ENCODE measurements at places on chromosomes 3 and 15.

GRCh38 chr3:136664771-136665170, 87.4 kb downstream of the STAG1 start:
- no peak for DNase-seq

DNA sequence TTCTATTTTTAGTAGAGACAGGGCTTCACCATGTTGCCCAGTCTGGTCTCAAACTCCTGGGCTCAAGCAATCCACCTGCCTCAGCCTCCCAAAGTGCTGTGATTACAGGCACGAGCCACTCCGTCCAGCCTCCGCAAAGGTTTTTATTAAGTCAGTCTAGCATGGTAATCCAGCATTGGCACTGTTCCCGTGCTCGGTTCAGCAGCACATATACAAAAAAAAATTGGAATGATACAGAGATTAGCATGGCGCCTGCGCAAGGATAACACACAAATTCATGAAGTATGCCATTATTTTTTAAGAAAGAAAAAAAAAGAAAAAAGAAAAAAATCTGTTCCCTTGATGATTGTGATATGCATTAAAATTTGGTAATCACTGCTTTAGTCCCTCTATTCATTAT, 8.5 kb downstream of the CKMT1A start:
- DNase-seq = no peak

DNA sequence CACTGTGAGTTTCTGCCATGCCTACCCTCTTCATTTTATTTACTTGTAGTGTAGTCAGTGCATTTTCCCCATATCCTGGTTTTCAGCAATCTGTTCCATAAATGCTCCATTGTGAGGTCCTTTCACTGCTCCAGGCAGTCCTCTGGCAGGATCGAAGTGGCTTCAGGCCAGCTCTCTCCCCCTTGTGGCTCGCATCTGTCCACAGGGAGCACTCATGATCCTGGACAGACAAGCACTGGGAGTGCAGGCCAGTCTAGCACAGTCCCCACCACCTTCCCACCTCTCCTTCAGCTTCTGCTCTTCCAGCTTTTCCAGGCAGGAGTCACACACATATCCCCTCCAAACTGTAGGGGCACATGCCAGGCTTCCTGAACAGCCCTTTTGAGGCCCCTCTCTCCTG, 173.6 kb downstream of the PPM1L start:
- no peak for DNase-seq

DNA sequence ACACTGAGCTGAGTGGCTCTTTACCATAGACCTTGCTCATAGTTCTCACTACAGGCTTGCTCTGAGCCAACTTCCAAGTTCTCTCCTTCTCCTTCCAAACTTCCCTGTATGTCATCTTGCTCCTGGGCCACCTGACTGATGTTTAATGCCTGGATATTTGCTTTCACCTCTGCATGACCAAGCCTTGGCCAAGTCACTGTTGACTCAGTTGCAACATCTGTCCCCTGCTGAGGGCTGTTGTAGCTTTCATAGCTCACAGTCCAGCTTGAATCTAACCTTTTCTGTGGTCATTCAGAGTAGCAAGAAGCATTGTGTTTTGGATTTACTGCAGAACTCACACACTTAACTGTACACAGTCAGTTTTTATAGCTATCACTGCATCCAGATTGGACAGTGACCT, 171.8 kb upstream of the ROPN1 start:
- no peak for DNase-seq

DNA sequence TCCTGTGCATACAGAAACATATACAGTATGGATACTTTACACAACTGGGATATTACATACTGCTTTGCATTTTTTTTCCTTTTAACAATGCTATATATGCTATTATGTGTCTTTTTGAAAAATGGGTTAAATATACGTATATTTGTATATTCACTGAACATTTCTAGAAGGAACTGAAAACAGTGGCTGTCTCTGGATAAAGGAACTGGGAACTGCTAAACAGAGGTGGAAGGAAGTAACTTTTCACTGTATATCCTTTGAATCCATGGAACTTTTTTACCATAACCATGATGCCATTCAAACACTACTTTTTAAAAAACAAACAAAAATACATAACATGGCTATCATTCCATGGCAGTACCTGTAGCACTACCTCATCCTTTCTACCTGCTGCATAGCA, 1.8 kb downstream of the MTFMT start:
- no peak for DNase-seq

- no peak for DNase-seq
These were observed 126.7 kb downstream of the UACA start for GRCh38 chr15:70636540-70637165.

DNA sequence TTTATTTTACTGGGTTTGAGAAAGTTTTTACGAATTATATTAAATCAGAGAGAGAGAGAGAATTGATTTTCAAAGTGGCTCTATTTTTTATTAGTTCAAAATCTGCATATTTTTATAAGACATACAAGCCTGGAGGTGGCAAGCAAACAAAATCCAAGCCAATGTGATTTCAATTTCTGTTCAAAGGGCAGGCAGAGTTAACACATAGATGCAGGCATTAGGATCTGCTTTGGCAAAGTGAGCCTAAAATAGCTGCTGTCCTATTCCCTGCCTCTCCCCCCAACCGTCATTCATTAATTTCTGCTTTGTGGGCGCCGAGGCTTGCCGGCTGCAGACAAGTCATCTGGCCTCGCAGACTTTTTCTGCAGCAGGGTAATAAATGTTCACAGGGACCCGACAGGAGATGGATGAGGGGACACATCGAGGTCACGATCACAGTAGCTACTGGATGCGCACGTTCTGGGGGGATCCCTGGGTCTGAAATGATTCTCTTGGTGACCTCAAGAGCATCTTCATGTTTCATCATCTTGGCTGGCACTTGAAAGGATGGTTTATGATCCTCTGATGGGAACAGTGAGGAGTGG, 123.9 kb upstream of the SLC6A11 start:
- DNase-seq = peak; percentile 33

DNA sequence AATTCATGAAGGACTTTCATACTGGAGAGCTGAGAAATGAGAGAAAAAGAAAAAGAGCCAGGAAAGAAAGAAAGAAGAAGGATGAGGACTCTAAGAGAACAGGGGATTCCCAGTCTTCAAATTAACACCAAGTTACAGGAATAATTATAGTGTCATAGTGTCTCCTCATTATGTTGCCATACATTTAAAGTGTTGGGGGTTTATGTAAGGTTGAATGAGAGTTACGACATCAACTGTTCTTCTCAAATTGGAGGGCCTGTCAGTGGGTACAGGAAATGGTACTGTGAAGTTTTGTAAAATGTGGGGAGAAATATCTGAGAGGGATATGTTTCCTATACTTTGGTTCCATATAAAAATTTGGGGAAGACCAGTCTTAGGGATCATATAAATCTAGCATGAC, 12.3 kb upstream of the CD200 start:
- DNase-seq = no peak

- DNase-seq = no peak
These were observed 3.4 kb upstream of the LMAN1L start for GRCh38 chr15:74809242-74809641.

- peak; percentile 15 for DNase-seq
These were observed 621.8 kb downstream of the MECOM start for GRCh38 chr3:169041677-169042171.

DNA sequence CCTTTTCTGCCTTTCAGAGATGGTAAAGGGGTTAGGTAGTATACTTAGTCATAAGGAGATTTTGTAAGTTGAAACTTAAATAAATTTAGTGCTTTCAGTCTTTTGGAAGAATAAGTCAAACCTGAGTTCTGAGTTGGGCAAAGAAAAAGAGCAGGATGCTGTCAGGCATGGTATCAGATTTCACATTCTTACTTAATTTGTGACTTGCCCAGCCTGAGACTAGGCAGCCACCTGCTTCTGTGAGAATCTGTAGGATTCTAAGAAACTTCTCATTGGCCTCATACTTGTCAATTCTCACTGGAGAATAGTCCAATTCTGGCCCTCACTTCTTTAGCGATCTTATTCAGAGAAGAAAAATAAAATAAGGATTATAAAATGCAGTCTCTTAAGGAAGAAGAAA, 577.5 kb downstream of the DIPK2A start:
- DNase-seq = peak; percentile 21

DNA sequence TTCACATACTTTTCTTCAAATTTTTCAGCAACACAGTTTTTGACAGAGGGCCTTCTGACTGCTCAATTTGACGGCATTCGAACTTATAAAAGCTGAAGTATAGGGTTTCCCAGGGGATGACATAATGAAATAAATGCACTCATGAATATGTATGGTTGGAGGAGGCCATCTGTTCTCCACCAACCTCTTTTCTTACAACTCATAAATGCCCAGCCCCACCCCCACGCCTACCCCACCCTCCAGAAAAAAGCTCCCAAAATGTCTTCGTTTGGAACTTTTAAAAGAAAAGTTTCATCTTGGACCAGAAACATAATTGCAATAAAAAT, 211.6 kb upstream of the LRRN1 start:
- DNase-seq = no peak

- DNase-seq = no peak
These were observed 289.3 kb upstream of the RORA start for GRCh38 chr15:61518191-61518950.

GRCh38 chr3:99439892-99440291, 198.5 kb upstream of the COL8A1 start:
- peak; percentile 48 for DNase-seq

DNA sequence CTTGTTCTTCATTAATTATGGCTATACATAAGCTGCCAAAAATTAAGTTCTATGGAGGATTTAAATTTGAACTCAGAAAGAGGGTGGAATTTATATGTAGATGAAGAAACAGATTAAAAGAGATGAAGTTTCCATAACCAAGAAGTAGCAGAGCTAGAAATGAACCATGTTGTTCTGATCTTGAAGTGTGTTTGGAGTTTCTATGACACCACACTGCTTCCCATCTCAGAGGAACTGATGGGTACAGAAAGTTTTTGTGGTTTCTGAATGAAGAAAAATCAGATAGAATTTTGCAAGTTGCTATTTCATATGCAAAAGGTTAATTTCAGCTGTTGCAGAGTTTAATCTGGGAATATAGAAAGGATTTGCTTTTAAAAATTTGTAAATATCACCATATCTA, 710.3 kb downstream of the PDCD6IP start:
- no peak for DNase-seq

DNA sequence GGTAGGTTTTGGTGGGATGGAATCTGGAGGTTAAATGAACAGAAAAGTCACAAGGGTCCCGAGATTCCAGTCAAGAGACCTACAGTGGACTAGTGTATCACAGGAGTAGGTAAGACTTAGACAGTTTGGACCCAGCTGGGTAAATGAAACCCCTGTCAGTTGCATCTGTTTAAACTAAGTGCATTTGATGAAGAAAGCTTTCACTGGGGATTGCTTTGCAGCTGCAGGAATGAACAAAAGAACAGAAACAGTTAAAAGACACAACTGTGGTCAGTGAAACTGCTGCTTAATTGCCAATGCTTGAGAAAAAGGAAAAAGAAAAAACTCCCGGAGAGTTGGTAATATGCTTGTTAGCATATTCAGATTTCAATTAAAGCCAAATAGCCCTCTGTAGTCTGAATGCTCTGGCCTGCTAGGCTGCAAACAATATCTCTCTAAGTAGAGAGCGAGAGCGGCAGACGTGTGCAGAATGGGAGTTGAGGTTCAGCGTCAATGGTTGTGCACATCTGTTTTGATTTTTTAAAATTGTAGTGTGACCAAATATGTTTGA, 37.1 kb downstream of the OXNAD1 start:
- DNase-seq = no peak

DNA sequence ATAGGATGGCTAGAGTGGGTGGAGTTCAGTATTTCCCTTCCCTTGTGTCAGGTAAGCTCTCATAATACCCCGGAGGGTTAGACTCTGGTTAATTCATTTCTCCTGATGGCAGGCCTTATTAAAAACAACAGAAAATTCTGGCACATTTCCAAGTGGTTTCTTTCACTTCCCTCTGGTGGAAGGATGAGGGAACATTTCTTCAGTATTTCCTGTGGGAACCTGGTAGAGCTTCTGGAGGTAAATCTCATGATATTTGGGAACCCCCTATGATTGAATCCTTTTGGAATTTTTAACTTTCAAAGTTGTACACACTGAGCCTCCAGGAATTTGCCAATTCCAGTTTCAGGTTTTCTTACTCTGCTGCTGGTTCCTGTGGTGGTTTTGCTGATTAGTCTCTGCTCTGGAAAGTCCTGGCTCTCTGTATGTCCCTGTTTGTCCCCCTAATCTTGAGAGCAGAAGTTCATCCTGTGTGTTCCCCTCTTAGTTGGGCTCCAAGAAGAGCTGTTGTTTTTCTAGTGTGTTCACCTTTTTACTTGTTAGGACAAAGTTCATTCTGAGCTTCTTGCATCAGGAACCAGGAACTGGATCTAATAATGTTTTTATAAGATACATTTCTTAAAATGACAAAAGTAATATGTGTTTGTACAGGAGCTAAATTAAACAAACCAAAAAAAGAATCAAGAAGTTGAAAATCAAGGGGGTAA, 12.1 kb downstream of the CHRNA7 start:
- peak; percentile 42 for DNase-seq

All from renal pelvis (tissue), 12 donors.